GM18507 (cell line): ENCODE measurements at places on chromosomes 11 and 22.

DNA sequence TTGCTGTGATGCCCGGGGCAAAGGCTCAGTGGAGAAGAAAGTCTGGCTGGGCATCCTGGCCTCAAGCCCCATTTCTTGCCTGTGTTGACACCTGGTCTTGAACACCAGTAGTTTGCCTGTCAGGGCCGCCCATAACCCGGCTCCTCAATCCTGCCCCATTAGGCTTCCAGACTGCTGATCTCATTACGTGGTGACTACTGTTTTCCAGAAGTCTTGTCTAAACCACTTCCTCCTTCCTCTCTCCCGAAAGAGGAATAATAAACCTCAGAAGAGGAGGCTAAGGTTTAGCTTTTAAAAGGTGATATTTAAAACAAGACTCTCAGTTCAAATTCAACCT lies 97.7 kb downstream of the CD44 start:
- DNase-seq: no peak

- DNase-seq: no peak
Observed at GRCh38 chr22:28597665-28598064, 82.0 kb downstream of the TTC28 start.

DNA sequence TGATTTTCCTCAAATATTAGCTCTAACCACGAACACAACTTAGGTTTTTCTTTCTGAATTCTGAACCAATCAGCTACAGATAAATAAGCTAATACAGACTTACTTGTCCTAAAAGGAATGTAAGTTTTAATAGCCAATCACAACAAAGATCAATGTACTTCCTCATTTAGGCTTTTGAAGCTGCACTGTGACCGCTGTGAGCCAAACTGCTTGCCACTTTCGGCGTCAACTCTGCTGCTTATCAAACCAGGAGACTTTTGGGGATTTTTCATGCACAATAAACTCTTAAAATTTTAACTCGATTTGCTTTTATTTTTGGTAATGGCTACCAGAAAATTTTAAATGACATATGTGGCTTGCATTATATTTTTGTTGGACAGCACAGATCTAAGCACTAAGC lies 92.5 kb downstream of the TMPRSS5 start:
- no peak for DNase-seq

DNA sequence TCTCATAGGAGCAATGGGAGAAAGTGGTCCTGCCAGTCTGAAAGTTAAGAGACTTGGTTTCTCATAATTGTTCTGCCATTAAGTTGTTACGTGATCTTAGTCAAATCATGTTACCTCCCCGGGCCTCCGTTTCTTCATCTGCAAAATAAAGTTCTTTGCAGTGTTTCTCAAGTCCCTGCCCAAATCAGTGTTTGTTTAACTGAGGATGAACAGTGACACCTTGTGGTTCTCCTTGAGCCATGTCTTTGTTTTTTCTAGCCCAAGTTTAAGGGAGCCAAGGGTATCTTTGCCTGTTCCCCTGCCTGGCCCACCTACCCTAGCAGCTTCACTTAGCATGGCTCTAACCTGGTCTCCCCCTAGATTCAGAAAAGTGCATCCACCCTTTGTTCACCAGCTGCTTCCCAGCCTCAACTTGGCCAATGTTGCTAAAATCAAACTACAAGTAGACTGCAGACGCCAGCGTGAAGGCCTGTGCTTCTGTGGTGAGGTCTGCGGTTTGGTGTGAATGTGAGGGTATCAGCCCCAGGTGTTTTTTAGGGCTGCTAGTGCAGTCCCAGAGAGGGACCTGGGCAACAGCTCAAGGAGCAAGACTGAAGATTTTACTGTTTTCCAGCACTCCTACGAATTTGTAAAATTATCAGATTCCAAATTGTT lies 35.5 kb downstream of the FZD4 start:
- DNase-seq: no peak

GRCh38 chr11:117192401-117192875 lies 6.7 kb upstream of the TAGLN start:
- DNase-seq: no peak

GRCh38 chr11:104925850-104926249 lies 27.6 kb upstream of the CASP12 start:
- DNase-seq: no peak

- no peak for DNase-seq
Observed at GRCh38 chr11:88620568-88621130, 283.1 kb upstream of the CTSC start.

GRCh38 chr22:37282385-37282677 lies at the start of gene CYTH4:
CYTH4 (plus strand) TSS chr22:37282508; CDS start chr22:37282570, 62 bp downstream.
- peak; percentile 65 for DNase-seq

- no peak for DNase-seq
Observed at GRCh38 chr11:129968591-129969419, 33.8 kb downstream of the PRDM10 start.

DNA sequence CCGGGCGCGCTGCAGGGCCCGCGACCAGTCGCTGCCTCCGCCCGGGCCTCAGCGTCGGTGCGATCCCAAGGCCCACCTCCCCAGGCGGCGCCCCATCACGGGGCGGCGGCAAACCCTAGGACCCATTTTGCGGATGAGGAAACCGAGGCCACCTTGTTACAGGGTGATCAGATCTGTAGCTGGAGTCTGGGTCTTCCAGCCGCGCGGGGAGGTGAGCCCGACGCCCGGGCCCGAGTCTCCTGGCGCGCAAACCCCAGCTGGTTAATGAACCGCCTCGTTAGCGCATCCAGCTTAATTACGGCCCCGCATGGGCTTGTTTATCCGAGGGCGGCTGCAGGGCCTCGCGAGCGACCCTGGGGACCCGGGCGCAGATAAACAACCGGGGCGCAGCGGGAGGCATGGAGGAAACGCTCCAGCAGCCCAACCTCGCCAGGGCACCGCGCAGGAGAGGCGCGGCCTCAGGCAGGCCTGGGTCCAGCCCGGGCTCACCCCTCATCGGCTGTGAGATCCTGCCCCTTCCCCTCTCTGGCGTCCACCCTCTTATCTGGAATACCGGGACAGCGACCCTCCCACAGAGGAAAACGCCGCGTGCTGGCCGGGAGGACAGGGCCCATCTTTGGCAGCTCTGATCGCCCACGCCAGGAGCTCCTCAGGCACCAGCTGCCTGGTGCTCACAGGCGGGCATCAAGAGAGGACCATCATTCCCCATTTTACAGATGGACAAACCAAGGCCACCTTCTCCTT lies 14.7 kb downstream of the OTUB1 start:
- no peak for DNase-seq

DNA sequence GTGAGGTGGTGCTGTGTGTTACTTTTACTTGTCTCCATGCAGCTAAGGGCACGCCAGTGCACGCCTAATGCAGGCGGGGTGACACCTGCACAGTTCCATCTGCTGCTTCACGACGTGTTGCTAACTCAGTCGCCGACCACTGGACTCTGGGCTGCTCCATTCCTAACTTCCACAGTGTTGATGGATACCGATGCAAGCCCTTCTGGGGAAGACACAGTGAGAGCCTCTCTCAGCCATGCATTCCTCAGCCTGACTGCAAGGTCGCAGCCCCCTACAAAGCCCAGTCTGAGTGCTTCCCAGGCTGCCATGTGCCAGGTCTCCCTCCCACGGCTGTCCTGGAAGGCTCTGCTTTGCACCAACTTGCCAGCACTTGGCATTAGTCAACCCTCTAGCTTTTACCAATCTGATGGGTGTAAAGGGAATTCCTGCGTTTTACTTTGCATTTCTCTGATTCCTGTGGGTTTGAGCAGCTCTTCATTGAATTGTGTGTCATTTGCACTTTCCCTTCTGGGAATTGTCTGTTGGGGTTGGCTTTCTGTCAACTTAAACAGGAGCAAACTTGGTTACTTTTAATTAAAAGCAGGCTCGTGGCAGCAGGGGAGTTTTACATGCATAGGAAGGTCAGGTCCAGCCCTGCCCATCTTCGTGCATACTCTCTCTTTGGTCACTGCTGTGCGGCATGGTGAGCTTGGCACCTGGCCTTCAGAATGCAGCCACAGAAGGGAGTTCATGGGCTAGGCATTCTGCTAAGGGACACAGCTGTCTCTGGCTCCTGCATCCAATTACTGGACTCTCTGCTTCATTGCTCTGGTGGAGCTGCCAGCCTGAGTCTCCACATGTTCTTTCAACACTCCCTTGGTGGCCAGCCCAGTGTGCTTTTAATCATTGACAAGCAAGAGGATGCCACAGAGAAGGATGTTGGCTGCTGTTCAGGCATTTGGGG lies 34.6 kb upstream of the SHANK2 start:
- DNase-seq: no peak

GRCh38 chr22:43039800-43040199 lies 24.9 kb upstream of the PACSIN2 start:
- no peak for DNase-seq

- peak; percentile 20 for DNase-seq
Observed at GRCh38 chr22:40345815-40346184, 500 bp upstream of the ADSL start.

DNA sequence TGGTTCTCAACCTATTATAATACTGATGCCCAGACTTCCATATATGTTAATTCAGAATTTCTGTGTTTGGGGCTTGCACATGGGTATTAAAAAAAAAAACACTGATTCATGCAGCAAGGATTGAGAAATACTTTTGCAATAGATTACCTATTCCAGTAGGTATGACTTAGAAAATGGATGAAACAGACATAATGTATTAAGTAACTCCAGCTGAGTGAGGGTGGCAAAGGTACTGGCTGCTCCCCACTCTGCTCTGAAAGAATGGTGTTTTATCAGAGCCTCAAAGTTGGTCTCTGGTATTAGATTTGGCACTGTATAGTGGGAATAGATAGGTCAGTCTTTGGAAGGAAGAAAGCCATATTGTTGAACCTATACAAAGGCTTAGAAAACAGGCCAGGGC lies 234.3 kb upstream of the FOLH1 start:
- no peak for DNase-seq

- no peak for DNase-seq
Observed at GRCh38 chr22:37328017-37328416, 45.7 kb downstream of the CYTH4 start.

GRCh38 chr11:16963316-16963876 lies 50.8 kb downstream of the PLEKHA7 start:
- no peak for DNase-seq

DNA sequence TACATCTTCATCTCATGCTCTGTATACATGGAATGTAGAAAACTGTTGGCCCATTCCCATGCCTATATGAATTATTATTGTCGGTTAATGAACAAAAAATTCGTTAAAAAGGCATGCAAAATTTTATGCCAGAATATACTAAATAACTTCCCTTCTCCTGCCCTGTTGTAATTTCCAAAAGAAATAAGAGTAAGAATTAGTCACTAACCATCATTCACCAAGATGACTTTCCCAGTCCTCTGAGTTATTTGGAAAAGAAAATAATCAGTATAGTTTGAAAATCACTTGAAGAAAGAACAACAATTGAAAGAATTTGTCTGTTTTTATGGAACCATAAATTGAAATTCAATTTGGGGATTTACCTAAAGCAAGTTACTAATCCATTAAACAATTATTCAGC lies 1149.1 kb upstream of the RAG2 start:
- no peak for DNase-seq

DNA sequence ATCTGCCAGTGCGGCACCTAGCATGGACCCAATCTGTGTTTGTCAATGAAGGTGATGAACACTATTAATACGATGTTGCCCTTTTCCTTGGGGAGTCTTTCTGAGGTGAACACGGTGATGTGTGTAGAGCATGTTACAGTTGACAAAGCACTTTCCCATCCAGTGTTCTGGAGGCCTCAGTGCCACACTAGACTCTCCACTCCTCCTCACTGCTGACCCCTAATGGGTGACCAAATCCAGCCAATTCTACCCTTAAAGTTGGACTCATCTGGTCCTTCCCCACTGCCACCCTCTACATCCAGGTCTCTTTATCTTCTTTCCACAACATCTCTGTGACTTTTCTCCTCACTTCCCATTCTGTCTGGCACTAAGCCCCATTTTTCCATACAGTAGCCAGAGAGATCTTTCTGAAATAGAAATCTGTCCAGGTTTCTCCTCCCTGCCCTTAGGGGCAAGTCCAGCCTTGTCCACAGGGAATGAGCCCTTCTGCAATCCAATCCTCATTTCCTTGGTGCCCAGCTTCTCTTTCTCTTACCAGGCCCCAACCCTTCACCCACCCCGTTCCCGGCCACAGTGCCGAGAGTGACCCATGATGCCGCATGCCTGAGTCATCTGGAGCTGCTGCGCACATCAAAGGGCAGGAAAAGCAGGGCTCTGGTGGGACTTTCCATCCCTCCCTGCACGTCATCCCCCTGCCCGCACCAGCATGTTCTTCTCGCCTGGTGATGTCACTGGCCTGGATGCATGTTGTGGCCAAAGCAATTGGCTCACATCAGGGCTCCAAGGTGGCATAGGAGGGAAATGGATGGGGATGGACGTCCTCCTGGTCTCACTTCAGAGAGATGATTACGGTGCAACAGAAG lies 64.2 kb downstream of the RASSF10 start:
- no peak for DNase-seq

- DNase-seq: no peak
Observed at GRCh38 chr11:31844351-31844750, 33.2 kb upstream of the PAX6 start.

DNA sequence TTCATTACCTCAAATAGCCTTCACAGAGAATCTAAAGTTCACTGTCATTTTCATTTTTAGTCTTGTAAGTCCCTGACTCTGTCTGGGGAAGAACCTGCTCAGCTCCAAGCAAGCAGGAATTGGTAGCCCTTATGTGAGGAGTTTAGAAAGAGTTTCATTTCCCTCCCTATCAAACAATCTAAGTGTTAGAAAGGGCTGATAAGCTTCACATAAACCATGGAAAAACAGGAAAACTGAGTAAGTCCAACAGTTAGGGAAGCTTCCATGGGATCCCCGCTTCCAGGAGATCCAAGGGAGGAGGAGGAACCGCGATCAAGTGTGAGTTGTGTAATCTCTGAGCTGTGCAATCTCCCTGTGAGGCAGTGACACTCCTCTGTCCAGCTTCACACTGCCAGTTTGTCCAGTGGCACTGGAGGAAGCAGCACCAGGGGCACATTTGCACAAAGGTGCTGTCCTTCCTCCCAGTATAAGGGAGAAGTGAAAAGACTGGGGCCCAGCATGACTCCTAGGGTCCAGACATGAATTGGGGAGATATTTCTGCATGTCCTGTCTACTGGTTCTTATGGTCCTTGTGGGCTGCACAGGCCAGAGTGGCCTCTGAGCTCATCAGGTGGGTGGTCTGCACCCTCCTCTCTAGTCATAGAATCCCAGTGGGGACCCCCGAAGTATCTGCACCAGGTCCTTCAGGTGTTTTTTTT lies 4.3 kb downstream of the PRAME start:
- no peak for DNase-seq

GRCh38 chr11:116736763-116737162 lies 36.0 kb downstream of the BUD13 start:
- DNase-seq: no peak

- no peak for DNase-seq
Observed at GRCh38 chr22:23583836-23584235, 3.7 kb upstream of the IGLL1 start.

DNA sequence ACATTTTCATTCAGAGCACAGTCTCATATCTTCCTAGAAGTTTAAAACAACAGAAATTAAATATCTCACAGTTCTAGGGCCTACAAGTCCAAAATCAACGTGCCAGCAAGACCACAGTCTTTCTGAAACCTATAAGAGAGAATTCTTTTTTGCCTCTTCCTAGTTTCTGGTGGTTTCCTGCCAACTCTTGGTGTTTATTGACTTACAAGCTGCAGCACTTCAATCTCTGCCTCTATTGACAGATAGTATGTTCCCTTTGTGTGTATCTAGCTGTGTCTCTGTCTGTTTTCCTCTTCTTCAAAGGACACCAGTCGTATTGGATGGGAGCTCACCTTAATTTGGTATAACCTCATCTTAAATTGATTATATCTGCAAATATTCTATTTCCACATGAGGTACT lies 347.5 kb downstream of the DCDC1 start:
- no peak for DNase-seq

GRCh38 chr11:66228521-66228920 lies 39.9 kb upstream of the RAB1B start:
- DNase-seq: no peak

GRCh38 chr11:75558939-75559843 lies 2.9 kb upstream of the SERPINH1 start:
- no peak for DNase-seq
